ENCODE measurements at places on chromosomes 6 and 20.

- no peak for DNase-seq
Observed at GRCh38 chr20:49768204-49769047, 44.2 kb upstream of the SLC9A8 start.

- DNase-seq, result no peak
Observed at GRCh38 chr6:158938220-158938619, 61.8 kb downstream of the RSPH3 start.

- no peak for DNase-seq
Observed at GRCh38 chr6:134447883-134448387, 130.0 kb upstream of the SGK1 start.

- no peak for DNase-seq
Observed at GRCh38 chr6:157559201-157559756, 178.3 kb downstream of the ZDHHC14 start.
